ENCODE measurements at places on chromosomes 7 and 10.
A peak's percentile ranks its signal among the peaks of the same experiment; 100 is the strongest.

GRCh38 chr10:51747216-51747615 lies 47.8 kb upstream of the CSTF2T start:
- DNase-seq: no peak

DNA sequence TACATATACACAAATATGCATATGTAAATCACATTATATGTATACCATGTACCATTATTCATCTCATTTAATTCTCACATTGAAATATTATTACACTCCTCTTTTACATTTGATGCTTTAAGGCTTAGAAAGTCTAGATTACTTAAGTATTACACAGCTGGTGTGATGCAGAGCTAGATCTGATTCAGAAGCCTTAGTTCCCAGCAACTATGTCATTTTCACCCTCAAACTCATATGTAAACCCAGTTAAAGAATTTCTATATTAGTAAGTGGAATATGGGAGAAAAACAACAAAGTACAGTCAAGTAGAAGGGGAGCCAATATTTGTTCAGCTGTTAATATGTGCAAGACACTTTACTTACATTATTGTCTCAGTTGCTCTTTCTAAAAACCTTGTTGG lies 74.3 kb upstream of the CSTF2T start:
- DNase-seq: no peak

DNA sequence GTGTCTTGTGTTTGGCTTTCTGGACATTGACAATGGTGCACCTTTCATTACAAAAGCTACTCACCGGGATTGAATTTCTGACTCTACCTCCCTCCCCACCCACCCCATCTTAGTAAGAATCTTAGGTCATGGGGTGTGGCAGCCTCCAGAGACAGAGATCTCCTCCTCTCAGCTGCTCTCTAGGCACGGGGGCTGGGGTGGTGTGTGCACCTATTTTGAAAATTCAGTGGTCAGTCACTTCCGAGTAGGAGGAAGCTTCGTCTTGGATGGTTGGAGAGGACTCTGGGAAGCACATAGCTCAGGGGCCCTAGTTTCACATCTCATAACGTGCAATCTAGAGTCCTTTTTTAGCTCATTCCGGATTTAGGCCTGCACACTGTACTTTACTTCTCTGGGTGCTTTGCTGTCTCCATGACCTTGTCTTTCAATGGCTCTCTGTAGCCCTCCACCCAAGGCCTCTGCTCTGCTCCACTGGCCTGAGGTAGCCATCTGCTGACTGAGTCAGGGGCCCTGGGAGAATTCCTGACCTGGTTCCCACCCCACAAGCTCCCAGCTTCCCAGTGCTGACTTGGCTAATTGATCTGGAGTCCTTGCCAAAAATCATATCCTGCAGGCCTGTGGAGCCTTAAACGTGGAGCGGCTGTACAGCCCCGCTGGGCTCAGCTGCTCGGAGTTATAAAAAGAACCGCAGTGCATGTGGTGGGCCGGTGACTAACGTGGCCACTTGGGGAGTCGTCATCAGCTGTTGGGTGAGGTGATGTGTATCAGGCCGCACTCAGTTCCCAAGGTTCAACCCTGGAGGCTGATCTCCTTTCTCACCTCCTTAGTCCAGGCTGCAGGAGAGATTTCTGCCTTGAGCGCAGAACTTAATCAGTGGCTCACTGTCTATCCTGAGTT lies 19.3 kb upstream of the ADAMTS14 start:
- DNase-seq: no peak

DNA sequence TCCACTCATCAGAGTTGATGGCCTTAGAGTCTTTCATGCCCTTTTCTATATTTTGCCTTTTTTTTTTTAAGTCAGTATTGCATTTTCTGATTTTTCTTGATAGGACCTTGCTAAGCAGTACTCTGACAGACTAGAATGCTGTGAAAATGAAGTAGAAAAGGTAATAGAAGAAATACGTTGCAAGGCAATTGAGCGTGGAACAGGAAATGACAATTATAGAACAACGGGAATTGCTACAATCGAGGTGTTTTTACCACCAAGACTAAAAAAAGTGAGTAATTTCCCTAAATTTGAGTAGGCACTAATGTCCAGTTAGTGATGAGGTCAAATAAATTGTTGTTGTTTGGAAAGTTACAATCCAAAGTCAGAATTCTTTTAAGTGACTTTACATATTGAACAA lies 7.4 kb downstream of the NUB1 start:
- DNase-seq: no peak

GRCh38 chr10:4127518-4128315 lies 342.7 kb upstream of the KLF6 start:
- no peak for DNase-seq

DNA sequence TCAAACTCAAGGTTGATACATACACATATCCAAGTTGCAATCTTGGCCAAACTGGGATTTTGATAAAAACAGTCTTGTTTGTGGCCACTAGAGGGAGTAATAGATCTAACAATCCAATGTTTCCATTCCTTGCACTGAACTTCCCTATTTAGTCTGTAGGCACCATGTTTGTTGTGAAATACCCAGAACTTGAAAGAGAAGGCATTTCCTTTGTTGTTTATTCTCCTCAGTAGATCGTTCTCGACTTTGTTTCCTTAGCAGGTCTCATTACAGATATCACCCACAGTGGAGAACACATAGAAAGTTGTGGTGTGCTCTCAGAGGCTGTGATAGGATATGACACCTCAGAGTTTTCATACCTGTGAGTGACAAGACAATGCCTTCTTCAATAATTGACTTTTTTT lies 70.3 kb upstream of the MXI1 start:
- peak; percentile 71 for DNase-seq

DNA sequence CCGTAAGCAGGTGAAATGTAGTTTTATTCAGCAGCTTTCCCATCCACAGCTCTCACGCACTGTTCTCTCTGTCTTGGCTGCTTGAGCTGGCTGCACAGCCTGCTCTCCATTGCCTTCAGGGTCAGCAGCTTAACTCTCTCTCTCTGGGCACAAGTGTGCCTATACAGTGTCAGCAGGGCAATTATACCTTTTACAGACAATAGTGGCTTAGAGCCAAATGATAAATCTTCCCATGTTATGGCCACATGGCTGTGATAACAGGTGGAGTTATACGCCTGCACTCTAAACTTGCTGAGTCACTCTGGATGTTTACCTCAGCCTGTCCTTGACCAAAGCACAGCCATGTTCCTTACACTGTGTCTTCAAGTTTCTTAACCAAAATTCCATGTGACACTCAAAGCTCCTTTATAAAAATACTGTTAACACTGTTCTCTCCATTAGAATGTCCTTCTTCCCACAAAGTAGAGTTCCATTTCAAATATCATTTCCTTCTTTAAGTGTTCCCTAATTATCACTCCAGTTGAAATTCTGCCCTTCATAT lies 6.1 kb downstream of the RNF133 start:
- DNase-seq: no peak

GRCh38 chr7:99504281-99504602 lies 220 bp upstream of the ZKSCAN5 start:
- DNase-seq: peak; percentile 90

GRCh38 chr10:72322030-72322279 lies 32.8 kb downstream of the DNAJB12 start:
- no peak for DNase-seq

DNA sequence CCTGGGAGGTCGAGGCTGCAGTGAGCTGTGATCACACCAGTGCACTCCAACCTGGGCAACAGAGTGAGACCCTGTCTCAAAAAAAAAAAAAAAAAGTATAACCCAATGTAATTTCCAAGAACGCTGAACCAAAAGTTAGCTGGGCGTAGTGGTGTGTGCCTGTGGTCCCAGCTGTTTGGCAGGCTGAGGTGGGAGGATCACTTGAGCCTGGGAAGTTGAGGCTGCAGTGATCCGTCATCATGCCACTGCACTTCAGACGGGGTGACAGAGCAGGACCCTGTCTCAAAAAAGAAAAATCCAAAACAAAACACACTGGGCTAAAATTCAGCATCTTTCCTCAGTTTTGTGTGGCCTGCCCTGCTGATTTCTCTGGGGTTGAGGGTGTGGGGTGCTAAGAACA lies 21.1 kb downstream of the HNRNPA2B1 start:
- no peak for DNase-seq
